ENCODE measurements at places on chromosomes 2 and 18.

GRCh38 chr2:20488782-20489181 lies 41.9 kb downstream of the RHOB start:
- DNase-seq: no peak

DNA sequence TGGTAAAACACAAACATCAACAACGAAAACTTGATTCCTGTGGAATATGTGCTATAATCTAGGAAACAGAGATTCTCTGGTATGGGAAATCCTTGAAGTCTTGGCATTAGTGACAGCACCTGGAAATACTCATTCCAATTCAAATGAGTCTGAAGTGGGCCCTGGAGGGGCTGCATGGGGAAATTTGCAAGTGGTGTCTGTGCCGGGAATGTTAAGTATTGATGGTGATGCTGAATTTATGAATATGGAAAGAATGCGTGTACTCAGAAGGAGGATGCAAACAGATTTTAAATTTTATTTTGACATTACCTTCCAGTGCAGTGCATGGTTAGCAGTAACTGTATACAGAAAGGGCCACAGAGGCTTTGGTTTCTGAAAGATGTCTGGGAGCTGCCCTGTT lies 37.2 kb downstream of the PTPRM start:
- DNase-seq: no peak

DNA sequence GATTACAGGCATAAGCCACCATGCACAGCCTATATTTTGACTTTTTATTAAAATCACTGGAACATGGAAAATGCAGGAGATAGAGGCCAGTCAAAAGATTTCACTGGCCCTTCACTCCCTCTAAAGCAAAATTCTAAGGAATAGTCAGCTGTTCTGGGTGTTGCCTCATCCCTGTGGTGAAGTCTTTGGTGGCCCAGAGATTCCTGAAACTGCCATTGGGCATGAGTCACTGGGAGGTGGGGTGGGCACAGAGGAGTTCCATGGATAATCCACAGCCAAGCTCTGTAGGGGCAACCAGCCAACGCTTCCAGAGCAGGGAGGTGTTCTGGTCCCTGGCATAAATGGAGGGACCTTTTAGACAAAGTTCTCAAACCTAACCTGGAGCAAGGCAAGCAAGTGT lies 89.7 kb upstream of the TTC39C start:
- DNase-seq: peak; percentile 25

DNA sequence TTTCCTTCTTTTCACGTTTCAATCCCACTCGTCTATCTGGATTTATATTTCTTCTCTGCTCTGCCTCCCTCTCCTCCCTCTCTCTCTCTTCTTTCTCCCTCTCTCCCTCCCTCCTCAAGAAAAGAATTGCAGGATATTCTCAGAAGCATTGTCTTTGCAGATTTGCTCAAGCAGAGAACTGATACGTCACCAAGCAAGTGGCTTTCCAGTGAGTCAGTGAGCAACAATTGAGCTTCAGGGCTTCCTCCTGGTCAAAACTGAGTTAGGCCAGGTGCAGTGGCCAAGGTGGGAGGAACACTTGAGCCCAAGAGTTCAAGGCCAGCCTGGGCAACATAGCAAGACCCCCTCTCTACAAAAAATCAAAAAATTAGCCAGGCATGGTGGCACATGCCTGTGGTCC lies 151.1 kb downstream of the SMAD2 start:
- peak; percentile 43 for DNase-seq

Measured in kidney epithelial cell (primary cell).